ENCODE measurements at places on chromosomes 6 and 20. TPM values are rescaled to one million over a fixed set of nuclear protein-coding genes. Genes with fewer than 3 reads are reported as not detected.

DNA sequence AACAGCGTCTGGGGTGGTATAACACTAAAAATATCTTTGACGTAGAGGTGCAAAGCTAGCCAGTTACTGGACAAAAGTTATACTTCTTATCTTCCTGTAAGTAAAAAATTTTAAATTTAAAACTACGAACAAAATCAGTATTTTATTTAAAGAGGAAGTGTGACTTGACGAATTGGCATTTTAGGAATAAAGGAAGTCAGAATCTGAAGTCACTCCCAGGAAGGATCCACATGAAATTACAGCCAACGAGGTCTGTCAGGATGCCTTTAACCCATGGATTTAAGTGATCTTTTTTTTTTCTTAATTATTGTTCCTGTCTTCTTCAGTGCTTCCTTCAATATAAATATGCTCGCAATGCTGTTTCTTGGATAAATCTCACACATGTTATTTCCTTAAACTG lies 27.2 kb upstream of the SNX9 start:
- DNase-seq = no peak

DNA sequence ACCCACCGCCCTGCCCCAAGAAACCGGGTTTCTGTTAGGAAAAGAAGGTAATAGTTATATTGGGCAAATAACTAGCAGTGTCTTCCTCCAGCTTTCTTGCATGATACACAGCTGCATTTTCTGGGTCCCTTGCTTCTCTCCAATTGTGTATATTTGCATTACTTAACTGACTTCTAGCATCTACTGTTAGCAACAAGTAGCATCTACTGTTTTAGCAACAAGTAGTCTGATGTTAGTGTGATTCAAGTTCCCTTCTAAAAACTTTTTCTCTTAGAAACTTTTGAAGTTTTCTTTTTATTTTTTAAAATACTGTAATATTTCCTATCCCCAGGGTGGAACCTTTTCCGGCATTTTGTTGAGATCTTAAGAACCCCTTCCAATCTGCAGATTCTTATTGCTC lies 221.2 kb downstream of the CLIC5 start:
- no peak for DNase-seq

- DNase-seq = no peak
Measured at GRCh38 chr6:21586740-21587178, 6.8 kb upstream of the SOX4 start.

- DNase-seq = no peak
Measured at GRCh38 chr6:23522792-23523547, 603.0 kb upstream of the NRSN1 start.

DNA sequence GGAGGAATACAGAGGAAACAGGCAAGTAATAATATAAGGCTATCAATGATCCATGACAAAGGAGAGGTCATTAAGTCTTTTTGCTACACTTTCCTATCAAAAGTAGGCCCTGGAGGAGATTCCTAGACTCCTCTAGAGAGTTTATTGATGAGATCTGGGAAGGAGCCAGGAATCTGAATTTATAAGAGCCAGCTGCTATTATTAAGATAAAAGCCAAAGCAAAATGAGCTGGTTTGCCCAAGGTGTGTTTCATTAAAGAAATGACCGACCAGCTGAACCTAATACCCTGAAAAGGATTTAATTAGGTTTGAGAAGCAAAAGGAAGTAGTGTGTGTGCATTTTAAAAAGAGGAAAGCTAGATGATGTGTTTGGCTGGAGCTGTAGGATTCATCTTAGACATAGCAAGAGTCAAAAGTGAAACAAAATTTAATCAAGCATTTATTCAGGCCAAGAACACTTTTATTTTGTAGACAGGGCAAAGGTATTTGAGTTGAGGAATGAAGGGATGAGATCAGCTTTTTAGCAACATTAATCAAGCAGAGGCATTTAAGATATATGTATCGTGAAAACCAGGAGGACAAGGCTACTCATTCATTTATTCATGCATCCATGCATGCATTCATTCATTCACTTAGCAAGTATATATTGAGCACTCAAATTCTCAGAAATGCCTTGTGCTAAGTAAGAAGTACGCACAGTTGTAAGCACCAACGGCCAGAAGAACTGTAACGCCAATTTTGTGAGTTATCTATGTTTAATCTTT lies 43.5 kb upstream of the SCAF8 start:
- DNase-seq = no peak

GRCh38 chr6:73854998-73855718 lies 159.2 kb downstream of the CD109 start:
- DNase-seq = peak; percentile 41

- peak; percentile 45 for DNase-seq
Measured at GRCh38 chr6:40308533-40309306, 278.4 kb downstream of the LRFN2 start.

- DNase-seq = no peak
Measured at GRCh38 chr20:49450281-49450721, 32.2 kb downstream of the KCNB1 start.

- DNase-seq = no peak
Measured at GRCh38 chr20:58212636-58213035, 15.8 kb downstream of the ANKRD60 start.

NKAPL gene
- 0.34 TPM for polyA plus RNA-seq

CAPN11 gene
- not detected for polyA plus RNA-seq

TMEM239 gene
- polyA plus RNA-seq = not detected

SLC32A1 gene
- polyA plus RNA-seq = not detected

TMEM74B gene
- 0.67 TPM for polyA plus RNA-seq

OR2J3 gene
- not detected for polyA plus RNA-seq

ZNF391 gene
- 1.8 TPM for polyA plus RNA-seq

LHFPL5 gene
- not detected for polyA plus RNA-seq

Data from mammary epithelial cell (primary cell).